HuH-7 (cell line): ENCODE measurements at places on chromosomes 1 and 21.

GRCh38 chr1:78843546-78843945 lies 163.0 kb downstream of the ADGRL4 start:
- no peak for DNase-seq

DNA sequence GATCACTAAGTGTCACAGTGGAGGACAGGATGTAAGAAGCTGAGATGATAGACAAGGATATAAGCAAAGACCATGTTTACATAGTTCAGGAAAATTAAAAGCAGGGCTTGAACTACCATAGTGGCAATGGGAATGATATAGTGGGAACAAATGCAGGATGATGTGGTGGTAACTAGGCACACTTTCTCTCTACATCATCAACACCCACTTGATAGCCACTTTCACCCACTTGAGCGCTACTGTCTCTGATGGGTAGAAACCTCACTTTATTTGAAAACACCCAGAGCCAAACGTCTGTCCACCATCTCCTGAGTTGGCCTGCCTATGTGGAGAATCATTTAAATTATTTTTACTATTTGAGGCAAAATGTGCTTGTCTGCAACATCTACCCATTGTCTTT lies 305.0 kb upstream of the ST6GALNAC5 start:
- no peak for DNase-seq

- no peak for DNase-seq
Observed at GRCh38 chr1:177710696-177711620, 258.9 kb downstream of the SEC16B start.

DNA sequence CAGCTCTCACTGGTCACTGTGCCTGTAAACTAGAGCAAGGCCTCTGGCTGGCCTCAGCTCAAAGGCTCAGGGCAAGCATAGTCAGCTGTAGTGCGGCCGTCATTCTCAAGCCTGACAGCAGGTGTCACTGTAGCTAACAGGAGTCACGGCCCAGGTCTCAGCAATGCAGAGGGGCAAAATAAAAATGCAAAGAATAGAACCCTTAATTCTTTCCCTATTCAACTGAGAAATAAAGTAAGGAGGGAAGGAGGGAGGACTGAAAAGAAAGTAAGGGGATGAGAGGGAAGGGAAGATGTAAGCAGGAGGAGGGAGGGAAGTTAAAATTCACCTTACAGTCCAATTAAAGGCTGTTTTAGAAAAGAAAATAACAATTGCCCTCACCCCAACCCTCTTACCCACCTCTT lies 106.1 kb downstream of the KIAA0319L start:
- DNase-seq = peak; percentile 56

DNA sequence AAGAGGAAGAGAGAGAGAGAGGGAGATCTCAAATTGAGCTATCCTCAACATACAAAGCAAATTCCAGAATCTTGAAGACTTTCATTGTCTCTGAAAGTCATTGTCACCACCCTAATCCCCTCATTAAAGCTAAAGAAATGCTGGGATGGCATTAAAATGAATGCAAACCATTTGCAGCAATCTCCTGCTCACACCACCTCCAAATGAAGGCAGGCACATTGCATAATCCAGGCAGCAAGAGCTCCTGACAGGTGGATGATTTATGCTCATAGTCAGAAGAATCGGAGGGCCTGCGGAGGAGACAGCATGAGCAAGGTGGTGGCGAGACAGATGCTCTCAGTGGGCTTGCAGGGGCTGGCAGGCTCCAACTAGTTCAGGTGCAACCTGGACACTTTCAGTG lies 90.2 kb downstream of the ESRRG start:
- DNase-seq = peak; percentile 24

DNA sequence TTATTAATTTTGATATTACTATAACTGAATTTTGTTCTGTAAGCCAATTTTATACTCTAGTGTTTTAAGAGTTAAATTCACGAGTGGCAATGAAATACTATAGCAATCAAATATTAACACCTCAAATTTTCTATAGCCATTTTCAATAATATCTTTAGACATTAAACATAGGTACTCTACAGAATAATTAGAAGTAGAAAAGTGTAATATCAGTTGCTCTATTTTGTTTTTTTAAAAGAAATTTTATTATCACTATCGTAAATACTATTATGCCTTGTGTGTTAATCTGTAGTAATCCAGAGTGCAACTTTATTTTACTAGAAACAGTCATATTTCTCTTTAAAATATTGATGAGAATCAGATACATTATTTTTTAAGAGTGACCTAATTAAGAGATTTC lies 691.2 kb downstream of the USP25 start:
- DNase-seq = no peak

DNA sequence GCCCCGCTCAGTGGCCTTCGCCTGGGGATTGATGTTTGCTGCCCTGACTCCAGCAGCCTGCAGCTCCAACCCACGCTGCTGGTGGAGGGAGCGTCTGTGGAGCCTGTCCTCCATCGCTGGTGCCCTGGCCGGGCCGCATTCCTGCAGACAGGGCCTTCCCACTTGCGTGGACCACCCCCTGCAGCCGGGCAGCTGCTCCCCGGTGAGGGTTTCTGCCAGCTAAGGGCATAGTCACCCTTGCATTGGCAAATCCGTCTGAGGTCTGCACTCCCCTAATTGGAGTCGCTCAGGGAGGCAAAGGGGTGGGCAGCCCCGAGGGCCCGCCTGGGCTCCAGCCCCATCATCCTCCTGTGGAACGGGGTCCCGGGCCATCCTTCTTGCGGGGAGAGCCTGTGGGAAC lies 43.5 kb downstream of the PRDM16 start:
- no peak for DNase-seq

GRCh38 chr1:89425056-89425455 lies 61.2 kb downstream of the GBP6 start:
- DNase-seq = no peak

GRCh38 chr21:45945868-45946210 lies 35.7 kb upstream of the COL6A1 start:
- DNase-seq = no peak

DNA sequence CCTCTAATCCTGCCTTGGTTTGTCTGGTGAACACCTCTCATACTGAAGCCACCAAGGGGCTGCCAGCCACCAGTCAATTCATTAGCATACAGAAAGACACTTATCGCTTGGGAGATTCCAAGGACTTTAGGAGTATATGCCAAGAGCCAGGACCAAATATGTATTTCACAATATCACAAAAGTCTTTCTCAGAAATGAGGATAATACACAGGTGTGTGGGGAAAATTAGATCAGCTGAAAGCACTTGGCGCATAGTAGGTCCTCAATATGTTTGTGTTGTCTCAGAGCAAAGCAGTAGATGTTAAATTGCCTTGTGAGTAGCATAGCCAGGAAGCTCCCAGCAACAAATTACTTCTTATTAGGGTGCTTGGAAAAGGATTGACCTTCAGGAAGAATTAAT lies 34.1 kb downstream of the KIRREL1 start:
- no peak for DNase-seq

GRCh38 chr1:208207388-208208131 lies 36.6 kb downstream of the PLXNA2 start:
- DNase-seq = no peak

DNA sequence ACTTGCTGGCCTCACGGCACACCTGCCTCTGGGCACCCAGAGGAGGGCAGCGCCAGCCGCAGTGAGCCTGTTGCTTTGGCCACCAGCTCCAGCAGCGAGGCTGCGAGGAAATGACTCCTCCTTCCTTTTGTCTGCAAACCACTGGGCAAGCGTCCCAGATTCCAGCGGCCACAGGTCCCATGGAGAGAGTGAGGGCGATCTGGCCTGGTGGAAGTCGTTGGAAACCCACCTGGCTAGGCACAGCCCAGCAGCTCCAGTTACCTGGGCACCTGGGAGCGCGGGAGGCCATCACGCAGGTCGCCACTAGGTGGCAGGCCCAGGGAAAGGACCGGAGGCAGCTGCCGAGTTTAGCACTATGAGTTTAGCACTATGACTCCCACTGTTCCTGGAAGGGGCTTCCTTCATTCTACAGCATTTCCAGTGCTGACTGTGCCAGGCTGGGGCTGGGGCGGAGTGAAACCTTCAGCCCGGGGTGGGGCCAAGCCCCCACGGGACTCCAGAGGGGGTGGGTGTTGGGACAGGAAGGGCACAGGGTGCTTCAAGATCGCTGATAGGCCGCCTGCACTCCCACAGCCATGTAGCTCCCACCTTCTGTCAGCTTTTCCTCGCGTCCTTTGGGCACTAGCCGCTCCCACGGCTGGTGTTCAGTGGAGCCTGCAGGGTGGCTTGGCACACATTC lies 1.1 kb upstream of the ESPN start:
- peak; percentile 91 for DNase-seq
